Activated CD8-positive, alpha-beta T cell treated with anti-CD3 and anti-CD28 coated beads for 36 hours (primary cell): ENCODE measurements at places on chromosomes 3 and 15. TPM values are rescaled to one million over a fixed set of nuclear protein-coding genes. Genes with fewer than 3 reads are reported as not detected.

CMTM7 gene
- 37.2 TPM for total RNA-seq

OR4M2 gene
- not detected for total RNA-seq

TIMP4 gene
- not detected for total RNA-seq

GRK7 gene
- total RNA-seq = 0.07 TPM

IL17RC gene
- total RNA-seq = 0.22 TPM

CASR gene
- not detected for total RNA-seq

GP5 gene
- total RNA-seq = 0.83 TPM

RAB27A gene
- 125 TPM for total RNA-seq

INTS14 gene
- total RNA-seq = 48.1 TPM

PCOLCE2 gene
- total RNA-seq = 1.1 TPM

NR2C2 gene
- total RNA-seq = 47.4 TPM

GOLGA6L7 gene
- total RNA-seq = not detected

LDHAL6B gene
- total RNA-seq = not detected

KNG1 gene
- not detected for total RNA-seq
